Head of caudate nucleus (tissue), 42 donors: ENCODE measurements at places on chromosomes 11 and 22.

DNA sequence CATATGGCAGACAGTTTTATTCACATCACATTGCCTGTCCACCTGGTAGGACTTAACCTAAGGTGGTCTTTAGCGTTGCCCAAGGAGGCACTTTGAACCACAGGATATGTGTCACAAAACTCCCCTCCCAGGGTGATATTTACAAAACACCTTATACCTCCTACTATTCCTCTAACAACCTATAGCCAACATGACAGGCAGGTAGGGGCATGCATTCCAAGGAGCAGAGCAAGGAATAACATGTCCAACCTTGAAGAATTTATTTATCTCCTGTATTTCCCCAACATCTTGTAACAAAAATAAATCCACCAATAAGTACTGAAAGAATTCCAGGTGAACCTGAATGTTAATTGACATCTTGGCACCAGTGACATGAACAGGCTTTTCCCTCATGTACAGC lies 60.5 kb downstream of the SVIP start:
- DNase-seq: no peak

DNA sequence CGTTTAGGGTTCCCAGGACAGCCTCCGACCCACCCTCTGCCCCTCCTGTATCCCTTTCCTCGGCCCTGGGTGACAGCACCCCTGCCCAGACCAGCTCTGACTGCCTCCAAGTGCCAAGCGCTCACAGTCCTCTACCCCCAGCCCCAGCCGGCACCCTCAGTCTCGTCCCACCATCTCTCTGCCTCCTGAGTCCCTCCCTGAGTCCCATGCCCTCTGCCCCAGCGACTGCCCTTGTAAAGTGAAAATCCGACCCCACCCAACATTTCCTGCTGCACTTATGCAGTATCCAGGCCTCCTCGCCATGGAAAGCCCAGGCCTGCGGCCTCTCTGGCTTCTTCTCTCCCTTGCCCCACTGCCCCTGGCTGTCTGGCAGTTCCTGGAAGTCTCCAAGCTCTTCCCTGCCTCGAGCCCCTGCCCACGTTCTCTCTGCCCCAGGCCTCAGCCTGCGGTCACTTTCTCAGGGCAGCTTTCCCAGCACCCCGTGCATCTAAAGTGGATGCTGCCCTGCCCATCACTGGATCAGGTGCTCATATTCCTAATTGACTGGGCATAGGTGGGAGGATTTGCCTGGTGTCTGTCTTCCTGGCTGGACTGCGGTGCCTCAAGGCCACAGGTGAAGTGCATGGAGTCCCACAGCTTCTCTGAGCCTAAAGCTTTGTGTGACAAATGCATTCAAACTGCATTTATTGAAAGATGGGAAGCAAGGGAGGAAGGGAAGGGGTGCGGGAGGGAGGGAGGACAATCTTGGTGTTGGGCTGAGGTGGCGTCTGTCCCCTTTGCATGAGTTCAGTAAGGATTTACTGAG lies 17.7 kb upstream of the IL2RB start:
- no peak for DNase-seq

GRCh38 chr11:93974759-93975158 lies 46.4 kb upstream of the HEPHL1 start:
- no peak for DNase-seq

- no peak for DNase-seq
Observed at GRCh38 chr11:114188851-114189570, 107.2 kb upstream of the NNMT start.

GRCh38 chr11:24624432-24624831 lies 127.6 kb downstream of the LUZP2 start:
- no peak for DNase-seq
